ENCODE measurements at places on chromosomes 1 and 21.

- no peak for DNase-seq
Measured at GRCh38 chr1:178151831-178152230, 57.9 kb downstream of the RASAL2 start.

DNA sequence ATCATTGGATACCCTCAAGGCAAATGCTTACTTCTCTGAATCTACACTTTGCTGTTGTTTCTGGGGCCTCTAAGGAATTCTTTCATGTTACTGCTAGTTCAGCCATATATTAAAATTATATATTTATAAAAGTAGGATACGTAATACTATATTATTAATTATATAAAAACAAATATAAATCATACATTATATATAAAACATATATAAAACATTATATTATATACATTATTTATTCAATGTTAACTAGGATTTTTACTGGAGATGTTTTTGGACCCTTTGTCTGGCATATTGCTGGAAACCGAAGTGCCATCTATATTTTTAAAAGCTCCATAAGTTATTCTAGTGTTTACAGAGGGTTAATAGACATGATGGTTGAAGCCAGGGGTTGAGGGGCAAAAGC, 12.2 kb downstream of the ALG6 start:
- DNase-seq, result no peak

- DNase-seq, result no peak
Measured at GRCh38 chr1:155254714-155255242, 505 bp downstream of the ENTREP3 start.

DNA sequence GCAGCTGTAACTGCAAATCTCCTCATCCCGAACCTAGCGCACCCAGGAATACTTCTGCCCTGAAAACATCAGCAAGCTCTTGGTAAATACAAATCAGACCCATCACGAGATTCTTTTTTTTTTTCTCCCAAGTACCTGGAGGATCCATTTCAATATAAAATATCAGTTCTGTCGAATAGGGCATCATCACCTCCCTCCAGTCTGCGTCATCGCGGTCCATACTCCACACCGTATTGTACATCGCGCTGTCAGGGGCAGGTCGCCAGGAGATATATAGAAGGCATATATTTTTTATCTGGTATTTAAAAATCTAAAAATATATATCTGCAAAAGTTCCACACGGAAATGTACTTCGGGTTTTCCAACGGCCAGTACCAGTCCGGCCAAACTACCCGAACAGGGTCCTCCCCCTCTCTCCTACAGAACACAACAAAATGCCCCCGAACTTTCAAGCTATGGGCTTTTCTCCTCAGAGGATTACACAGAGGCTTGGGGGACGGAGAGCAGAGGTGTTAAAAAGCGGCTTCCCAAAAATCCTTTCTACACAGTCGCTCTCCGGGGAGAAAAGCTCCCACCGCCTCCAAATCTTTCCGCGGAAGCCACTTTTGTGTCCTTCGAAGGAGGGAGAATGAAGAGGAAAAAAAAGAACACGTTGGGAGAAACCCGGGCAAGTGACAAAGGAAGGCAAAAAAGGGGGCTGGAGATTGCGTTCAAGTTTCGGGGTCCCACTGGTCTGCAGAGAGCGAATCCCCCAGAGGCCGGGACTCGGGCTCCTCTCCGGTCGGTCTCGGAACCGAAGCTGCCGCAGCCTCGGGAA, 509 bp downstream of the PIK3R3 start:
- peak; percentile 60 for DNase-seq

- DNase-seq, result no peak
Measured at GRCh38 chr1:24311741-24312140, 7.4 kb upstream of the GRHL3 start.

GRCh38 chr1:200265881-200266280, 144.0 kb downstream of the ZNF281 start:
- no peak for DNase-seq

- no peak for DNase-seq
Measured at GRCh38 chr1:13828454-13829151, 128.6 kb downstream of the PRDM2 start.

DNA sequence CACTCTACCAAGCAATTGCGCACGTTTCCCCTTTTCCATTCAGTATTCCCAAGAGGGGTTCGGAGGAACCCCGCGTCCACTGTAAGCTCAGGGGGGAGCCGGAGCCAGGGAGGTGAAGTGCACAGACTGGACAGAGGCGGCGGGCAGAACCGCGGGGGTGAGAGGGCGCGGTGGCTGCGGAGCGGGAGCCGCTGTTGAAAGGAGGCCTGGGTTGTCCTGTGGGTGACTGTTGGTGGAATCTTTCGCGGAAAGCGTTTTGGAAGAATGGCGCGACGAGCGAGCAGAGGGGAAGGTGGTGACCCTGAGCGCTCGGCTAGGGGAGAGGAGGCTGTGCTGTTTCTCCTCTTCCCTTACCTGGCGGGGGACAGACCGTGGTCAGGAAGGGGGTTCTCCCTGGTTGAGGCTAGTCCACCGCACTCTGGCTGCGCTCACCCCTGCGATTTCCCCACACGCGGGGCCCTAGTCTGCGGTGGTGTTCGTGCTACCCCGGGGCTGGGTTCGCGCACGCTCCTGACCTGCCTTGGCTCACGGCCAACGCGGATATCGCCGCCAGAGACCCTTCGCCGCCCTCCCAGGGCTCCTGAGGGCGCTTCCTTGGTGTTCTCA, 92.8 kb downstream of the PRKAB2 start:
- DNase-seq, result no peak

DNA sequence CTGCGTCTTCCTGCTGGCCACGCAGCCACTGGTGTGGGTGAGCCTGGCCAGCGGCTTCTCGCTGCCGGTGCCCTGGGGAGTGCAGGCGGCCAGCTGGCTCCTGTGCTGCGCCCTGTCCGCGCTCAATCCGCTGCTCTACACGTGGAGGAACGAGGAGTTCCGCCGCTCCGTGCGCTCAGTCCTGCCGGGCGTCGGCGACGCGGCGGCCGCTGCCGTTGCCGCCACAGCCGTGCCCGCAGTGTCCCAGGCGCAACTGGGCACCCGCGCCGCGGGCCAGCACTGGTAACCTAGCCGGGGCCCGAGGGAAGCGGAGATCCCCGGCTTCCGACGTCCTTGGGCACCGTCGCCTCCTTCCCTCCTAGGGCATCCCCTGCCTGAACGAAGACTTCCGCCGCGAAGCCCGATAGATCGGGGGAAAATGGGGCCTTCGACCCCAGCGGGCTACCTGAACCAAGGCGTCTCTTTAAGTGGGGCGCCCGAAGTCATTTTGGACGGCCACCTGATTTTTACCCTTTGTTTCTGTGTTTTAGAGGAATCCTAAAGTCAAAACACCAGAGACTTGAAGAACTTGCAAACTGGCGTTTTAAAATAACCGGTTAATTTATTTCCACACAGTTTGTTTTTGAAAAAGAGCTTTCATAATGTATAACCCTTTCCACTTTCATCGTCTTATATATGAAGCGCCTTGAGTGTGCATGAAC, 2.0 kb downstream of the GPR88 start:
- DNase-seq, result peak; percentile 35

GRCh38 chr1:17605582-17606344, 66.3 kb downstream of the ARHGEF10L start:
- peak; percentile 55 for DNase-seq

- no peak for DNase-seq
Measured at GRCh38 chr1:23903754-23904153, 9.4 kb downstream of the CNR2 start.

DNA sequence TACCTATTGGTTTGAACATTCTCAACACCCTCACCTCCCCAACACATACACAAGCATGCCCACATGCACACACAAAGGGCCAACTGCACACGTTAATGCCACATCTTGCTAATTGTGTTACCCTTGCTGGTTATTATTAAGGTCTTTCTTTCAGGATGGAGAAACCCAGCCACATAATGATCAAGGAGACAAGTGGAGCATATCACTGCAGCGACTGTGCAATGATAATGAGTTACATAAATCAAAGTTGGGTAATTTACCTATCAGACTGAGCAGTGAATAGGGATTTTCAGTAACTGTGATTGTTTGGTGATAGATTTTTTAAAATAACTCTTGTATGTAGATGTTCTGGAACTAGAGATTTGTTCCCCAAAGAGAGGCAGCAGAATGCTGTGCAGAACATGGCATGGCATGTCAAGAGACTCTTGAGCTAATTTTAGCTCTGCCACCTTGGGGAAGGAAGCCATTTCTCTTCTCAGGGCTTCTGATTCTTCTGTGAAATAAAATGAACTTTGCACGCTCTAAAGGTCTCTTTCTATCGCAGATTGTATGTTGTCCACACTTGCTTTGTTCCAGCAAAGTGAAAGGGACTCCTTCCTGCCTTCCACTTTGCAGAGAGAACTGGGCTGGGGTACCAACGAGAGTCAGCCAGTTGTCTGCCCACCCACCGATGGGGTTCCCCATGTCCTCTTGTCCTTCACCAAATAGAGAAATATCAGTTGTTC, 126.0 kb upstream of the CAMK1G start:
- DNase-seq, result no peak
